Pulmonary artery endothelial cell (primary cell): ENCODE measurements at places on chromosomes 3 and 15.

DNA sequence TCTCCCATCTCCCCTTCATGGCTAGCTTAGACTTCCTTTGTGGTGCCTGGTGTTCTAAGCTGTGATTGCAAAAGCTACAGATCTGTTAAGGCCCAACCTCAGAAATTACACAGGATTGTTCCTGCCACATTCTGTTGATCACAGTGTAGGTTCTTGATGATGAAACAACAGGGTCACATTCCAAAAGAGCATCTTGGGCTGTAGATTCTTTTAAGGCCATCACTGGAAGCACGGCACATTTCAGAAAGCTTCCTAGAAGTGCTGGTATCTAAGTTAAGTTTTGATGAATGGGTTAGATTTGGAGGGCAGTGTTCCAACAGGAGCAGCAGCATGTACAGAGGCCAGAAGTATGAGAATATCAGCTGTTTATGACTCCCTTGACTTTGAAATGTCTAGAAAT is 107.5 kb upstream of the SKOR1 start:
- no peak for DNase-seq

GRCh38 chr15:56732886-56733135 is 498 bp downstream of the ZNF280D start:
- DNase-seq, result no peak

- no peak for DNase-seq
Measured at GRCh38 chr15:97084650-97085049, 754.1 kb downstream of the NR2F2 start.

DNA sequence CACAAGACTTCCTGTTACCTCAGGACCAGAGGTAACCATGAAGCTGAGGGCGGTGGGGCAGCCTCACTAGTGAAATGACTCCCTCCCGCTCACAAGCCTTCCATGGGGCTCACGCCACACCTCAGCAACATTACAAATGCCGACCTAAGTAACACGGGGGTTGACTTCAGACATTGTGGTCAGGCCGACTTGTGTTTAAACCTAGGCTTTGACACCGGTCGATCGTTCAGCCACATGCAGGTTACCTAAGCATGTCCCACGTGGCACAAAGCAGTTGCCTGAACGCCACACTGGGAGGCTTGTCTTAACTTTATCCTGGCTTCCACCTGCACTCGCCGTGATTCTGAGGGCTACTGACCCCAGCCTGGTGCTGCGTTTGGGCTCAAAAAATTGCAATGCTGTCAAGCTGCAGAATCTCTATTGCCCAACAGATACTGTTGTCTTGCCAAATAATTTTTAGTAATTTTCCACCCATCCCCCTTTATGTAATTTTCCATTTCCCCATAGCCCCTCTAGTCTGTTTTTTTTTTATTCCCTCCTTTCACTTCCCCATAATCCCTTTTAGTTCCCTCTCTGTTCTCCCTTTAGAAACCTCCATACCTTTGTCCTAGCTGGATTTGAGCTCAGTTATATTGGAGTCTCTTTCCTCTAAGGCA is 158.6 kb upstream of the RGMA start:
- no peak for DNase-seq

- DNase-seq, result no peak
Measured at GRCh38 chr15:78020007-78020406, 57.5 kb downstream of the TBC1D2B start.

DNA sequence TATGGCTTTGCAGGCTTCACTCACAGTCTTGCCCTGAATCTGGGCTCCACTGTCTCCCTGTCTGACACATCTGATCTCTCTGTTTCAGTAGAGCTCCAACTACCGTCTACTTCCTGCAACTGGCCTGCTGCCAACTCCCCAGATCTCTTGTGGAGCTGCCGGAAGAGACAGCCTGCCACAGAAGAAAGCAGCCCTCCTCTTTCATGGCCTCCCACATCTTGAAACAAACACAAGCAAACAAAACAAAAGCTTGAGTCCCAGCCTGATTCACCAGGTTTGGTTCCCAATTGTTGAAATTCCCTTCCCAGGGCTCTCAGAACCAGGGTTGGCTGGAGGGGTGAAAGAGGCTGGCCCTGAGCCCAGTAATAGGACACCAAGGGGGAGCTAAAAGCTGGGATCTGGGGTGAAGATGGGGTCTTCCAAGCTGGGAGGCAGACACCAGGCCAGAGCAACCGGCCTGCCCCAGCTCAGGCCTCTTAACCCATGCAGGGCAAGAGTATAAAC is 55.3 kb upstream of the CA12 start:
- peak; percentile 41 for DNase-seq

GRCh38 chr15:68318008-68318835 is 40.7 kb downstream of the FEM1B start:
- no peak for DNase-seq

DNA sequence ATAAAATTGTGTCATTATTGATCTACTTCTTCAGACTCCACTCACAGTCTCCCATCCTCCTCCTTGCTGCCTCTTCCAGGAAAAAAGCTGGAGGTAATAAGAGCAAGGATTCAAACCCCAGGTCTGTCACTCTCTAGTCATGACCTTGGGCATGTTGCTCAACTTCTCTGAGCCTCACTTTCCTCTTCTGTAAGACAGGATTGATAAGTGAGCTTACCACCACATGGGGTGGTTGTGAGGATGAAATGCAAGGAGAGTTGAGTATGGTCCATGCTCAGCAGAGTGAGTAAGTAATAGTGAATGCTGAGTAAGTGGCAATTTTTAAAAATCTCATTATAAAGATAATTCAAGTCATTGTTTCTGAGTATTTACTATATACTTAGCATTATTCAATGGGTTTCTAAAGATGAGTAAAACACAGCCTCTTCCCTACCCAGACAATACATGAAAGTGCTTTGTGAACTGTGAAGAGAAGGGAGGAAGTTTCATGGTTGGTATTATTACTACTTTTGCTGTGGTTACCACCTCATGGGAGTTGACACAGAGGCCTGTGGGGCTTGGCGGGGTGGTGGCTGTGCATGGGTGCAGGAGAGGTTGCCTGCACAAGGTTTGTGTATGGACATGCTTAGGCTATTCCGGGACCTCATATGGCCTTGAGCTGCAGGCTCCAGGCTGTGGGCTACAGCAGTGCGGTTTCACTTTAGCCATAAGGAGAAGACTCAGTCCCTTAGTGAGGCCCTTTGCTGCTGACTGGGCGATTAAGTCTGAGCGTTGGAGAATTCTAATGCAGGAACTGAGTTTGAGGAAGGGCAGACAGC is 30.0 kb downstream of the SLC6A11 start:
- DNase-seq, result no peak

- DNase-seq, result no peak
Measured at GRCh38 chr3:54960701-54961100, 32.8 kb upstream of the LRTM1 start.

DNA sequence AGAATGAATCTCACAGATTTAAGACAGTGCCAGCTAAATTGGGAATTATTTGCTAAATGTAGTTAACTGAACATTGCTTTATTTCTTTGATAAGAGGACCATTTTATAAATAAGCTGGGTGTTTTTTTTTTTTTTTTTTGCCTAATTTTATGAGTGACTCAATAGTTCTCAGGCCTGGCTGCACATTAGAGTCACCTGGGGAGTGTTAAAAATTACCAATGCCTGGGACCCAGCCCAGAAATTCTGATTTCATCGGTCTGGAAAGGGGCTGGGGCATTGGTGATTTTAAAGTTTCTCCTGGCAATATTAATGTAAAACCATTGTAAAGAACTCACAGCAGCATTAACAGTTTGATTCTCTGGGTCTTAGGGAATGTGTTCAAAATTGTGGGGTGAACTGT is 51.2 kb upstream of the PHLDB2 start:
- DNase-seq, result no peak
